ENCODE measurements at places on chromosomes 4 and X. TPM values are rescaled to one million over a fixed set of nuclear protein-coding genes. Genes with fewer than 3 reads are reported as not detected.

Gene ZNF275
- 8.5 TPM for total RNA-seq

Gene TSR2
- 32.0 TPM for total RNA-seq

Gene MAGEA2B
- 10.6 TPM for total RNA-seq

Gene TMEM150C
- total RNA-seq, result 5.1 TPM

Gene MECP2
- total RNA-seq, result 60.0 TPM

Gene CXCL1
- not detected for total RNA-seq

Gene MFAP3L
- total RNA-seq, result 8.4 TPM

Gene SSX2B
- not detected for total RNA-seq

DNA sequence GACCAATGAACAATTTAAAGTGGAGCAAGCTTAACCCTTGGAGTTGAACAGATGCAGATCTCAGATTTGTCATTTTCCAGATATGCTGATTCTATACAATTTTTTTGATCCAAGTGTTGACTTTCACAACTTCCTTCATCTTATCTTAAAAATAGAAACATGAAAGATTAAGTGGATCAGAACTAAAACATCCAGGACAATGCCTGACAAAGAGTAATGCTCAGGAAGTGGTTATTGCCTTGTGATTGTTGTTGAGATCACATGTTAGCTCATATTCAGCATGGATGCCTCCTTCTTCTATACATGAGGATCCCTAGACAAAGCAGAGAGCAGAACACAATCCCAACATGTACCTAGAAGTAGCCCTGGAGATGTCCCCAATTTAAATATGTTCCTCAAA, 160.9 kb downstream of the PPARGC1A start:
- no peak for DNase-seq
- no peak overlapping the region for H3K27ac ChIP-seq

DNA sequence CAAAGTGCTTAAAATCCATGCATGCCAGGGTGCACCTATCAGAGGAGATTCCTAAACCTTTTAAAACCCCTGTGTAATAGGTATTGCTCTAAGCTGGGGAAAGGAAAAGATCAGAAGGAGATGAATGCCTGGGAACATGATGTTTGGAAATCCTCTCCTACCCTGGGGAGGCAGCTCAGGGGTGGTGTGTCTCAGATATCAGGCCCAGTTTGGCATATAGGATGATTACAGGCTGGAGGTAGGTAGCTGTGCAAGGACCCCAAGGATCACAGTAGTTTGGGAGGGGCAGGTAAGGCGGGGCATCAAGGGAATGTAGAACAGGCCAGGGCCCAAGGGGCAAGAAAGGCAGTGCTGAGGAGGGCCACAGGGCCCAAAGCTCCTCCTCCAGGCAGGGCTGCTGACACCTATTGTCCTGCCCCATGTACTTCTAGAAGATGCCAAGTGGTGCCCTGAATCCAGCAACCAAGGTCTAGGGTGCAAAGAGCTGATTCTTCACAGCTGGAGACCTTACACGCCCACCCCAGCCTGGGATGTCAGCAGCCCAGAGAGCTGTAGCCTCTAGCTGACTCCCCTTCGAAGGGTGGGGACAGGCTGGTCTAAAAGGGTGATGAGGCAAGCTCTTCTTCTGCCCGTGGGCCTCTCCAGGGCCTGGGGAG, 17.6 kb downstream of the SASH3 start:
- no peaks in the 10 kb centered on the region for H3K27me3 ChIP-seq
- no peak overlapping the region for H3K27ac ChIP-seq

DNA sequence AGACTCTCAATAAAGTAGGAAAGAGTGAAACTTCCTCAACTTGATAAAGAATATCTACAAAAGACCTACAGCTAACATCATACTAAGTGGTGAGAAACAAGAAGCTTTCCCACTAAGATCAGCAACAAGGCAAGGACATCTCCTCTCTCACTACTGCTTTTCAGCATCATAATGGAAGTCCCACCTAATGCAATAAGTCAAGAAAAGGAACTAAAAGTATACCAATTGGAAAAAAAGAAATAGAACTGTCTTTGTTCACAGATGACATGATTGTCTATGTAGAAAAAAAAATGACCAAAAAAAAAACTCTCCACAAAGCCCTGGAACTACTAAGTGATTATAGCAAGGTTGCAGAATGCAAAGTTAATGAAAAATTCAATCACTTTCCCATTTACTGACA, 25.1 kb upstream of the SH3RF1 start:
- H3K27ac ChIP-seq, result no peak overlapping the region
- H3K4me3 ChIP-seq, result no peak overlapping the region
- DNase-seq, result no peak
- H3K4me1 ChIP-seq, result peaks cover 11% of the 10 kb centered on the region
- peaks cover 6% of the 10 kb centered on the region for H3K36me3 ChIP-seq

DNA sequence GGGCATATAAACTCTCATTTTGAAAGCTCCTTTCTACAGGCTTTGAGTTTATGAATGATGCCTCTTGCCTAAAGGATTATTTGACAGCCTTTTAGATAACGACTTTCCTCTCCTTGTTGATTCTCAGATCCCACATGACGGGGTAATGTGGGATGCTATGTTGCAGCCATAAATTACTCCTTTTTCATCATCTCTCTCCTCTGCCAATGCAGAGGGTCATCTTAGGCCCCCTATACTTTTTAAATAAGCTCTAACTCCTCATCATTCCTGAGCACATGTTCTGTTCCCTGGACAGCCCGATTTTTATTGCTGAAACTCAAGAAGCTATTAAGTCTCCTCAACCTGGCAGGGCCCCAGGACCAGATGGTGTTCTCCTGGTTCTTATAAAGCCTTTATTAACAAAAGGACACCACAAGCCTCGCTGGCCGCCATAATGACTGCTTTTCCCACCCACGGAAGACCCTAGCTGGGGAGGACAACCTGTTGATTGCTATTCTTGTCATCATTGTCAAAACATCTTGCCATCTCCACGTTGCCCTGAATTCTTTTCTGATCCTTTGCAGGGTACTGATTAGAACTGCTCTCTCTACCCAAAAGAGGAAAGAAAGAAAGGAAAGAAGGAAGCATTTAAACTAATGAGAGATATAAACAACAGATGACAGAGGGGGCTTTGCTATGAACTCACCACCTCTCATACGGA, 150.7 kb downstream of the DHX15 start:
- H3K4me1 ChIP-seq, result no peaks in the 10 kb centered on the region
- no peaks in the 10 kb centered on the region for H3K27me3 ChIP-seq
- no peak for DNase-seq
- peaks cover 5% of the 10 kb centered on the region for H3K36me3 ChIP-seq
- H3K4me3 ChIP-seq, result no peak overlapping the region
- no peak overlapping the region for H3K27ac ChIP-seq

DNA sequence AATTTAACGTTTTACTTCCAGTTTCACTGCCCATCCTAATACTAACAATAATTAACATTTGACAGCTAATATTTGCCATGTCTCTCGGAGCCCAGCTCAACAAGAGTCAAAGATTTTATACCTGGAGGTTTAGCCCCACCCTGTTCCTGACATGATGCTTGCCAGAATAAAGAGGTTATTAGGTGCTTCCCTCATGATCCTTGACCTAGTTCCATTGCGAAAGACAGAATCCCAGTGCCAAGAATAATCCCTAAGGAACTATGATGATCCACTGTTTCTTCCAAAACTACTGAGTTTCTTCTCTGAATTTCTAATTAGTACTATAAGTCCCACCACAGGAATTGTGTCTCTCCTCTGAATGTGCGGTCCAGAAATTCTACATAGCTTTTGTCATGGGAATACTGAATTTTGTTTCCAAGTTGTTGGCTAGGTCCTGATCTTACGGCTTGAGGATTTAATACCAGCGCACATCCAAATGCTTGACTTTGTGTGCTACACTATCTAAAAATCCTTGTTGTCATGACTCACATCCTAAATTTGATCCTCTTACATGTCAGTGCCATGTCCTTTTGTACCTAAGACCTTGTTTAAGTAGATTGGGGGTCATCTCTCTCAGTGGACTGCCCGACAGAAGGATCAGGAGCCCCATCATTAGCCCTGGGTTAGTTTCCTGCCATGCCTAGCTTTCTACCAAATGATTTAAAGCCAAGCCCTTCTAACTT, 23.1 kb downstream of the ANTXR2 start:
- DNase-seq, result no peak
- no peak overlapping the region for H3K27ac ChIP-seq
- H3K27me3 ChIP-seq, result no peaks in the 10 kb centered on the region
- peaks cover 11% of the 10 kb centered on the region for H3K4me1 ChIP-seq

DNA sequence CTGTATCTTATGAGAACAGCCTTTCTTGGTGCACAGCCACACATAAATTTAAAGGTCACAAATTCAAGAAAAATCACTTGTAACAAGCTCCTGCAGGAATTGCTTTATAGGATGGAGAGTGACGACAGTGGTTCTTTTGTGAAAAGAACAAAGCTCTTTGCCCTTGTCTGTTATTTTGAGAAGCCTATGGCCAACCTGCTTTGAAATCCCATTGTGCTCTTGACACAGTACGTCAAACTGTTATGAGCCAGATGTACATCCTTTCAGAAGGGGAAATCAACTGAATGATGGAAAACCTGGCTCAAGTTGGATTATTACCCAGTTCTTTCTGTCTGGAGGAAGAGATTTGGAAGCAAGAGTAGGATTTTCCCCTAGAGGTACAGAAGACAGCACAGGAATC, 1454.2 kb downstream of the ARAP2 start:
- no peaks in the 10 kb centered on the region for H3K36me3 ChIP-seq
- no peaks in the 10 kb centered on the region for H3K27me3 ChIP-seq
- DNase-seq, result no peak
- H3K4me1 ChIP-seq, result no peaks in the 10 kb centered on the region
- H3K27ac ChIP-seq, result no peak overlapping the region

DNA sequence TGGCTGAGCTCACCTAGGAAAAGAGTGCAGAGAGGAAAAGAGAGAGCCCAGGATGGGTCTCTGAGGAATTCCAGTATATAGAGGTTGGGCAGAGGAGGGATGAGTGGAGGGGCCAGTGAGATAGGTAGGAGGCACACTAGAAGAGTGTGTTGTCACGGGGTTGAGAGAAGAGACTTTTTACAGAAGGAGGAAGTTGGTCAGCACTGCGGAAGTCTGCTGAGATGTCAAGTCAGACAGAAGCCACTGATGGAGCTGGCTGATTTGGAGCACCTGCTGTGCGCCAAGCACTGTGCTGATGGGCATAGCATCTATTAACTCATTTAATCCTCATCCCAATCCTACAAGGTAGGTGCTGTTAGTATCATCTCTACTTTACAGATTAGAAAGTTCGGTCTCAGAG, 60.4 kb downstream of the EFNB1 start:
- H3K4me1 ChIP-seq, result no peaks in the 10 kb centered on the region
- no peaks in the 10 kb centered on the region for H3K36me3 ChIP-seq
- no peak for DNase-seq
- no peak overlapping the region for H3K4me3 ChIP-seq
- peaks cover 3% of the 10 kb centered on the region for H3K27me3 ChIP-seq
- no peak overlapping the region for H3K27ac ChIP-seq

GRCh38 chrX:33892670-33893069, 239.4 kb downstream of the FAM47A start:
- no peak for DNase-seq
- no peaks in the 10 kb centered on the region for H3K4me1 ChIP-seq
- no peak overlapping the region for H3K4me3 ChIP-seq

DNA sequence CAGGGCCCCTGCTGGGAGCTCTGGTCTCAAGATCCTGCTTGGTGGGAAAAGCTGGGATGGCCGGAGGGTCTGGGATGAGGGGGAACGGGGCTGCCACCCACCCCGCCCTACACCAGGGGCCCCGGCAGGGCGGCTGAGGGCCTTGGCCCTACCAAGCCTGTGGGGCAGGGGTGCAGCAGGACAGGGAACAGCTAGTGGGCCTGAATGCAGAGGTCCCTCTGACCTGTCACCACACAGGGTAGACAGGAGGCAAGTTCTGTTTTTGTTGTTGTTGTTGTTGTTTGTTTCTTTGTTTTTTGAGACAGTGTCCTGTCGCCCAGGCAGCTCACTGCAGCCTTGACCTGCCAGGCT, 332 bp upstream of the RENBP start:
- H3K4me3 ChIP-seq, result no peak overlapping the region
- H3K27ac ChIP-seq, result no peak overlapping the region
- no peak for DNase-seq
- no peaks in the 10 kb centered on the region for H3K36me3 ChIP-seq
- peaks cover 3% of the 10 kb centered on the region for H3K27me3 ChIP-seq

- no peak for DNase-seq
- H3K36me3 ChIP-seq, result no peaks in the 10 kb centered on the region
- H3K4me1 ChIP-seq, result no peaks in the 10 kb centered on the region
- no peak overlapping the region for H3K27ac ChIP-seq
These were observed 10.3 kb downstream of the EGFL6 start for GRCh38 chrX:13579661-13580060.

DNA sequence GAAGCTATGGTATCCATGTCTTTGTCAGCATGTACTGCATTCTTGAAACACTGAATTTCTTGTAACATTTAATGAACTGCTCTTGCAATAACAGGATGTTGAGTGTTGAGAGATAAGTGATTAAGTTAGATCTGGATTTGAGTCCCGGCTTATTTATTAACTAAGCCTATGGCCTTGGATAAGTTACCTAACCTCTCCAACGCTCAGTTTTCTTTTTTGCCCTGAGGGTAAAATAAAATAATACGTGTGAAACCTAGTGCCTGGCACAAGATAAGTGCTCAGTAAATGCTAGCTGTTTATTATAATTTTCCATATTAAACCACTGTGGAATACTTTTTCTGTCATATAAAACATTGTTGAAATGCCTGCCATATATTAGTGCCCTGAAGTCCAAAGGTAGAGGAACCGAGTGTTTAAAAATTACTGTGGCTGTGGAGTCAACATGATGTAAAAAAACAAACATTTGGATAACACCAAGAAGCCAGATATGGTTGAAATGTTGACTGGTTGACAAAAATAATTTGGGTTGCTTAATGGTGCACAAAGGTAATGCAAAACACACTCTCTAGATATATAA, 58.6 kb upstream of the ALB start:
- H3K27me3 ChIP-seq, result no peaks in the 10 kb centered on the region
- no peak overlapping the region for H3K27ac ChIP-seq
- no peak for DNase-seq
- H3K4me1 ChIP-seq, result peaks cover 14% of the 10 kb centered on the region

GRCh38 chrX:110410603-110411002, 52.0 kb downstream of the RTL9 start:
- no peaks in the 10 kb centered on the region for H3K27me3 ChIP-seq
- peaks cover 2% of the 10 kb centered on the region for H3K4me1 ChIP-seq
- no peak overlapping the region for H3K27ac ChIP-seq
- no peak for DNase-seq
- H3K36me3 ChIP-seq, result no peaks in the 10 kb centered on the region

GRCh38 chr4:37051866-37052265, 192.7 kb upstream of the NWD2 start:
- H3K4me3 ChIP-seq, result no peak overlapping the region
- H3K27me3 ChIP-seq, result peaks cover 4% of the 10 kb centered on the region
- no peak for DNase-seq
- no peak overlapping the region for H3K27ac ChIP-seq
- H3K4me1 ChIP-seq, result peaks cover 21% of the 10 kb centered on the region

DNA sequence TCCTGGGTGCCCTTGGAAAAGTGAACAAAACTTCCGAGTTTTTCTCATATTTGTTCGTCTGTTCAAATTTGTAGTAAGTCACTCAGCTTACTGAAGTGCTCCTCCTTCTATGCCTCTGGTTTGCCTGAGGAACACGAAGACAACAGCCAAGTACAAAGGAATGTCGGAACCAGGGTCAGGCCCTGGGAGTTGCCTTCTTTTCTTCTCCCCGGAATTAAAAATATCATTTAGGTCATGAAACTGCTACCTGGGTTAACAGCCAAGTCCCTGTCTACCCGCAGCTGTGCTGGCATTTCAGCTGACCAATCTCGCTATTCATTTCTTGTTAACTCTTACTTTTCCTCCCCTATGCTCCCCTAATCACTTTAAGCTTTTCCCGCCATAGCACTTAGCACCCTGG, 137.6 kb upstream of the TEX13D start:
- no peaks in the 10 kb centered on the region for H3K36me3 ChIP-seq
- H3K27ac ChIP-seq, result no peak overlapping the region
- H3K4me3 ChIP-seq, result no peak overlapping the region
- DNase-seq, result no peak
- no peaks in the 10 kb centered on the region for H3K27me3 ChIP-seq

- no peaks in the 10 kb centered on the region for H3K27me3 ChIP-seq
These were observed at the start of gene GPR34 for GRCh38 chrX:41688835-41689234. GPR34 (plus strand) TSS chrX:41688973; CDS start chrX:41695634, 6,661 bp downstream.

All from glutamatergic neuron (in vitro differentiated cells).